ENCODE measurements at places on chromosomes 13 and 19.

DNA sequence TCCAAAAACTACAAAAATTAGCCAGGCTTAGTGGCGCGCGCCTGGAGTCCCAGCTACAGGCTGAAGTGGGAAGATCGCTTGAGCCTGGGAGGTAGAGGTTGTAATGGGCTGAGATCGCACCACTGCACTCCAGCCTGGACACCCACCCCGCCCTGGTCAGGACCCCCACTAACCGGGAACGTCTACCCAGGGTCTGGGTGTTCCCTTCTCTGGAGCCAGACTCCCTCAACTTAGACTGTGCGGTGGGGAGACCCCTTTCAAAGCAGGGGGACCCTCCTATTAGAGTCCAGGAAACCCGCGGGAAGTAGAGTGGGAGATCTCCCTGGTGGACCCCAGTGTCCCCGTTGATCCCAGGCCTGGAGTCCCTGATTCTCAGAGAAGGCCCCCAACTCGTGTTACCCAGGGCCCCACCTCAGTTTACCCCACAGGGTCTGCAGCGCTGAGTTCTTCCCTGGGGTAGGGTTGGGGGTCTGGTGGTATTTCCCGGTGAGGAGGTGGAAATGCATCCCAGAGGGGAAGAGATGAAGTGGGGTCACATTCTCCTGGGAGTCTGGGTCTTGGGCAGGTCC lies 6.1 kb upstream of the ARRDC2 start:
- DNase-seq, result no peak

GRCh38 chr13:67120872-67121531 lies 109.1 kb downstream of the PCDH9 start:
- DNase-seq, result no peak

DNA sequence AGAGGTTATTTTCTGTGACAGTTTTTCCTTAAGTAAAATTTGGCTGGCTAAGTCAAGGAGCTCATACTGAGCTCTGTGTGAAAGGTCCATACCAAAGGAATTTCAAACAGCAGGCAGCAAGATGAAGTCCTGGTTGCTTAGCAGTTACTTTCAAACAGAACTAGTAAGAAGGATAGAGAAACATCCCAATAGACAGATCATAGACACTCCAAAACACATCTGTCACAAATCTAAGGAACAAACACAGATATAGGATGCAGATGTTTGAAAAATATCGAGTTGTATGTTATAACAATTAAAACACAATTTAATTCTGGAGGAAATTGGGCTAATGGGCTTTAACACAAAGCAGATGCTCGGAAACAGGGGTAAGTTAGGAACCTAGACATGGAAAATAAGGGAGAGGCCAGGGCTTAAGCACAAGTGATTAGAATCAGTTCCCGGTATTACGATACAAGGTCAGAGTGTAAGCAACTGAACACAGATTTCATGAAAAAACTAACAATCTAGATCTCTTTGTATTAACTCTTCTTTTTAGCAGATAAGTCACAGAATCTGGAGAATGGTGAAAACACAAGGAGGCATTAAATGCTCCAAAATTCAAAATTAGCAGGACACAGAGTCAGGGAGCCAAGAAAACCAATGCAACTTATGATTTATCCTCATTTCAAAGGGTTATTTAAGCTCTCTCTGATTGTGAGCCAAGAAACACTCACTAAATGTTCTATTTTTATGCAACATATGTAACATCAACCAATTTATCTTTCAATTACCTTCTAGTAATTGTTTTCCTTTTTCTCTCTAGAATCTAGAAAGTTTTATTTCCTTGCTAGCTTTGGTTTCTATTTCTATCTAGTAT lies 1992.9 kb upstream of the PCDH20 start:
- no peak for DNase-seq

DNA sequence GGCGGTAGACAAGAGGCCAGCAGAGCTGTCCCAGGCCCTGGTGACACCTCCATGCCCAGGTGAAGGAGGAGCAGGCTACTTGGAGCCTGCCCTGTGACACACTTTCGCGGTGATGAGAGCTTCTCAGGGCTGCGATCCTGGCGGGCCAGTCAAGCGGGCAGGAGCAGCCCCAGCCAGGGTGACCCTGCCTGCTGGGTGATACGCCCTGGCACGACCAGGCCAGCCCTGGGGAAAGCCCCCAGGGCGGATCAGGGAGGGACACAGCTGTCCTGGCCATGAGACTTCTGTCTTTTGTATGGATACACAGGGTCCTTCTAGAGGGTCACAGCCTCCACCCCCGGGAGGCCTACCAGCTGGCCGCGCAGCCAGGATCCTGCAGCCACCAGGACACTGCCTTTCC lies 13.1 kb downstream of the DNM2 start:
- no peak for DNase-seq

GRCh38 chr19:45136507-45137178 lies 24.1 kb downstream of the NKPD1 start:
- DNase-seq, result peak; percentile 56

DNA sequence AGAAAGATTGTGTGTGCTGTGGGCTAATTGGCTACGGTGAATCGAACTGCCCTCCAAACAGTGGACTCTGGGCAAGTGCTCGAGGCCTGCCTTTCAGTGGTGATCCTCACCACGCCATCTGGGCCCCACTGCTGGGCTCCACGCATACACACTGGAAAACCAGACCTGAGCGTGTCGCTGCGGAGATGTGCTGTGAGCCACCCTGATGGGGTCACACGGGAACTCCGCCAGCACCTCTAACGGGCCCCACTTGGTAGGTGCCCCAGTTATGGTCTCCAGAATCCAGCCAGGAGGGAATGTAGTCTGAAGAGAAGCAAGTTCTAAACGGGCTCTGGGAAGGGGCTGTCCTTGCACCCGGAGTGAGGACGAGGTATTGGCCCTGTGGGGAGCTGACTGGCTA lies 39.3 kb downstream of the C13orf46 start:
- DNase-seq, result no peak

DNA sequence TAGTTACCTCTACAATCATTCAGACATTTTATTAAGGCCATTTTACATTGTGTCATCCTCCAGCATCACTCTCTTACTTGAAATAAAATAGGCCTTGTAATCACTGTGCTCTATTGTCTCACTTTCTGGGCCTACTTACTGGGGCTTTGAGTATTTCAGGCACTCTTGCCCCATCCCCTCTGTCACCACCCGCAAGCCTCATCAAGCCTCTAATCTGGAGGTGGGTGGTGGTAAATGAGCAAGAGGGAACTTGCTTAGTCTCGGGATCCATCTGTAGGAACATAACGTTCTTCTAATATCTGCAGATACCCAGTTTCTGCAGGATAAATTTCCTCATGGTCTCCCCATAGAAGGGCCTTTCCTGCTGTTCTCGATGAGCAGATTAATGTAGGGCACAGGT lies 19.4 kb upstream of the GPR18 start:
- DNase-seq, result no peak

DNA sequence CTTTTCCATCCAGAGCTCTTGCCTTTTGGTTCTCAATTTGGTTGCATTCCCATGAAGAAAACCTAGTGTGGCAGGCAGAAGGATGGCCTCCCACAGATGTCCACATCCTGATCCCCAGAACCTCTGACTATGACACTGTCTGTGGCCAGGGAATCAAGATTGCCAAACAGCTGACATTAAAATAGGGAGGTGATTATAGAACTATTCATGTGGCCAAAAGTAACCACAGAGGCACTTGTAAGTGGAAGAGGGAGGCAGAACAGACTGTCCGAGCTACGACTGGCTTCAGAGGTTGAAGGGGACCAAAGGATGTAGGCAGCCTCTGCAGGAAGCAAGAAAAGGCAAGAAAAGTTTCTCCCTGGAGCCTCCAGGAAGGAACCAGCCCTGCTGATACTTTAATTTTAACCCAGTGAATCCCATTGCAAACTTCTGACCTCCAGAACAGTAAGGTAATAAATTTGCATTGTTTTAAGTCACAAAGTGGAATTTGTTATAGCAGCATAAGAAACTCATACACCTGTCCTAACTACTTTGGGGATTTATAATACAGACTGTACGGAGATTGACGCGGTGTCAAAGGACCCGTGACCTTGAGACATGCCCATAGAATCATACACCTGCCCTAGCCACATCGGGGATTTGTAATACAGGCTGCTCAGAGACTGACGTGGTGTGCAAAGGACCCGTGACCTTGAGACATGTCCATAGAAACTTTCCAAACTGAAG lies 106.5 kb downstream of the ATP11A start:
- no peak for DNase-seq

DNA sequence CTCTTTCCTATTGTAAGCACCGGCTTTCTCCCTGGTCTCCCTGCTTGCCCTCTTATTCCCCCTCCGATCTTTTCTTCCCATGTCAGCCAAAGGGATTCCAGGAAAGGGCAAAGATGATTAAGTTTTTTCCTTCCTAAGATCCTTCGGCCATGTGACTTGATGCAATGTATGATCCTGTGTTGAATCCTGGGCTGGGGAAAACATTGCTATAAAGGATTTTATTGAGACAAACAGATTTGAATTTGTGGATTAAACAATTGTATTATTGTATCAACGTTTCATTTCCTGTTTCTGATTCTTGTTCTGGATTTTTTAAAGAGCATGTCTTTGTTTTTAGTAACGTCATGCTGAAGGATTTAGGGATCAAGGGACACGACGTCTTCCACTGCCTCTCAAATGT lies 16.9 kb upstream of the ZNF541 start:
- no peak for DNase-seq

GRCh38 chr13:112769615-112770014 lies 79.8 kb downstream of the ATP11A start:
- no peak for DNase-seq

GRCh38 chr19:38736413-38737280 lies 7.6 kb downstream of the CAPN12 start:
- DNase-seq, result no peak

DNA sequence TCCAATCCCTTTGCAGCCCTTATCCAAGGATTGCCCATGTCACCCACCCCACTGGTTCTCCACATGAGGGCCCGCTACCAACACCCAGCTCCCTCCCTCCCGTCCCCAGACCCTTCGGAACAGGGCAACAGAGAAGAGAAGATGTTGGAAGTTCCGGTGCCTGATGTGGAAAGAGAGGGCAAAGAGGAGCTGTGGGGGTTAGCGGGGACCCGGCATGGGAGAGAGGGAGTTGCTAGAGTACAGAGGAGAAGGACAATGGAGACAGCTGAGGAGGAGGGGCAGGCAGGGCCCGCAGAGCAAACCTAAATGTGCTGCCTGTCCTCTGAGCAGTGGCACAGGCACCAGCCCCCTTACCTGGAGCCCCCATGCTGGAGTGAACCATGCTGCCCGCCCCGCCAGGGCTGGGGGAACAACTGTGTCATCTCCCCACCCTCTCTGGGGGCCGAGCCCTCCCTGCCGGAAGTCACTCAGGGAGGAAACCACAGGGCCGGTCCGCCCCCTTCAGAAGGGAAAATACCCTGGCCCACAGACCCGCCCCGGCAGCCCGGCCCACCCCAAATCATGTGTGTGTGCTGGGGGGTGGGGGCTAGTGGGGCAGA lies at the start of gene POU2F2:
POU2F2 (minus strand) TSS at position 417 of the 599 bp plus-strand sequence; CDS start at position 382, 35 bp downstream.
- peak; percentile 34 for DNase-seq

DNA sequence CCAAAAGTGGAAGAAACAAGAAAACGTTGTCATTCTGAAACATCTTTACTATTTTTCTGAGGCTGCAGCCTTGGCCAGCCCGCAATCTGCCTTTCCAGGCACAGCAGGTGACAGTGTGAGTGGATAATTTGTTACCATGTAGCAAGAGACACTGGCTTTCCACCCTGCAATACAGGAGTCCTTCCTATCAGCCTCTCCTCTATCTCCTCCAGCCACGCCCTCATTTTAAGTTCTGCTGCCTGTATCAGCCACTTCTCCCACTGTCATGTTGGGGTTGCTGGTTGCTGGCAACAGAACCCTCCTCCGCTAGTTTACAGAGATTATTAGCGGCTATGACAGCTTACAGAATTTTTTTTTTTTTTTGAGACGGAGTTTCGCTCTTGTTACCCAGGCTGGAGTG lies 7.7 kb upstream of the LGALS7 start:
- no peak for DNase-seq

DNA sequence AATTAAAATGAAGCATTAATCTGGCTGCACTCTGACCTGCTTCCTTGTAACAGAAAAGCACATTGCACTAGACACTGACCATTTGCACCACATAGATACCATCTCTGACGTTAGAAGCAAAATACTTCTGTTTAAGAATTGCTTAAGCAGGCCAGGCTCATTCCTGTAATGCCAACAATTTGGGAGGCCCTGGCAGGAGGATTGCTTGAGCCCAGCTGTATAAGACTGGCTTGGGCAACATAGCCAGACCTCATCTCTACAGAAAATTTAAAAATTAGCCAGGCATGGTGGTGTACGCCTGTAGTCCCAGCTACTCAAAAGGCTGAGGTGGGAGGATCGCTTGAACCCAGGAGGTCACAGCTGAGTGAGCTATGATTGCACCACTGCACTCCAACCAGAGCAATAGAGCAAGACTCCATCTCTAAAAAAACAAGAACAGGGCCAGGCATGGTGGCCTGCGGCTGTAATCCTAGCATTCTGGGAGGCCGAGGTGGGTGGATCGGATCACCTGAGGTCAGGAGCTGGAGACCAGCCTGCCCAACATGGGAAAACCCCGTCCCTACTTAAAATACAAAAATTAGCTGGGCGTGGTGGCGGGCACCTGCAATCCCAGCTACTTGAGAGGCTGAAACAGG lies 7.0 kb upstream of the TLE6 start:
- no peak for DNase-seq

DNA sequence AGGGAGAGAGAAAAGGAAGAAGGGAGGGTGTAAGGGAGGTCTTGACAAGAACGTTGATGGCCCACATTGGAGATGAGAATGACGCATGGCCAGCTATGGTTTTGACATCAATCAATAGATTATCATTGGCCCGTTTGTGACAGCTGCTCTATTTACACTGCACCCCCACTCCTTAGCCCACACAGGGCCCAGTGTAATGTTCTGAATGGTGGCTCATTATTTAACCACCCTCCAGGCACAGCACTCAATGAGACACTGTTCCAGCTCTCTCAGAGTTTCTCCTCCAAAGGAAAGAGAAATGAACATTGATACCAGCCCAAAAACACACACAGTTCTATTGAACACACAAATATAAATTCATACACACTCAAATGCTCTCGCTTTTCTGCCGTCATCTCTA lies 173.0 kb upstream of the IPO5 start:
- no peak for DNase-seq

DNA sequence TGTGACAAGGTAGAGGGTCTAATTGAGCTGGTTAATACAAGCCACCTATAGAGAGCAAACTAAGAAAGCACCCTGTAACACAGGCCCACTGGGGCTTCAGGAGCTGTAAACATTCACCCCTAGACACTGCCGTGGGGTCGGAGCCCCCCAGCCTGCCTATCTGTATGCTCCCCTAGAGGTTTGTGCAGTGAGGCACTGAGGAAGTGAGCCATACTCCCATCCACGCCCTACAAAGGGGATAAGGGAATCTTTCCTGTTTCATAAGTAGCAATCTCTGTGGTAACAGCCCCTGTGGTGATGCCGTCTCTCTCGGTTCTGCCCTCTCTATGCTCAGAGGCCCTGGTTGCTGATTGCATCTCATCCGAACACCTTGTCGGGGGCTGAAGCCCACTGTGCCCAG lies 94.2 kb upstream of the GJB6 start:
- DNase-seq, result no peak

DNA sequence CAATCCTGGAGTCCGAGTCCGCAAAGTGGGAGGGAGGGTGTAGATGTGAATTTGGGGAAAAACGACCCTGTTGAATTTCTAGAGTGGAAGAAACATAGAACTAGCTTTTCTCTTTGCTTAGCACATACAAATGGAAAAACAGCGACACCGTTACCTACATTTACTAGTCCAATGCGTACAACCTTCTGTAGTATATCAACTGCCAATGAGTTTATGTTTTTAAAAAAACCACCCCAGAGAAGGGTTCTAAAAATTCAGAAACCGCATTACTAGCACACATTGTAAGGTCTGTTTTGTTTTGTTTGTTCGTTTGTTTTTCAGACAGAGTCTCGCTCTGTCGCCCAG lies 332 bp upstream of the SUPT20H start:
- no peak for DNase-seq

GRCh38 chr19:6925801-6926751 lies 38.7 kb downstream of the ADGRE1 start:
- DNase-seq, result peak; percentile 65
